ENCODE measurements at places on chromosomes 1 and 21. TPM values are rescaled to one million over a fixed set of nuclear protein-coding genes. Genes with fewer than 3 reads are reported as not detected.

DNA sequence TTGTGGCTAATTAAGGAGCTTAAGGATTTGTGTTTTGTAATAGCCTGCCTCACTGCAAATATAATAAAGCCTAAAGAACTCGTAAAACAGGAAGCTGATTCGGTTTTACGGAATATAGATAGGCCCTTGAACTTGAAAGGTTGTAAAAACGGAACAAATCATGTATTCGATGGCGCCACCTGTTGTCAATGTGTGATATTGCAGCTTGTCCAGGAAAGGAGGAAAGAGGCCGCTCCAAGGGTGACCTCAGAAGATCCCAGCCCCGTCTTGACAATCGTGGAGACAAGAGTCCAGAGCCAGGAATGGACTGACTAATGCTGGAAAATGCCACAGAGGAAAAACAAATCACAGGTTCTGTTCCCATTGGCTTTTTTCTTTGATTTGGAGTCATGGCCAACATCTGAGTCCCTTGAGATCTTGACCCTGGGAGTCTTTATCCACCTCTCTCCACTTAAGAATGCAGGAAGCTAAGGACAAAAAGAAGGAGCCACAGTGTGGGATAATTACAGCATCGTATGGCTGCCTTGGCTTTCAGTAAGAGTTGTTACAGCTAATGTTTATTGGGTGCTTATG lies 7.0 kb upstream of the IGSF21 start:
- H3K27me3 ChIP-seq = no peaks in the 10 kb centered on the region
- H3K4me1 ChIP-seq = no peaks in the 10 kb centered on the region
- H3K27ac ChIP-seq = no peak overlapping the region
- no peak overlapping the region for H3K4me3 ChIP-seq

Gene CLDN8
- total RNA-seq = not detected

- no peaks in the 10 kb centered on the region for H3K27me3 ChIP-seq
- no peaks in the 10 kb centered on the region for H3K36me3 ChIP-seq
- no peak overlapping the region for H3K27ac ChIP-seq
- no peaks in the 10 kb centered on the region for H3K4me1 ChIP-seq
- no peak for DNase-seq
These were observed 50.2 kb upstream of the KIF1B start for GRCh38 chr1:10160173-10160572.

DNA sequence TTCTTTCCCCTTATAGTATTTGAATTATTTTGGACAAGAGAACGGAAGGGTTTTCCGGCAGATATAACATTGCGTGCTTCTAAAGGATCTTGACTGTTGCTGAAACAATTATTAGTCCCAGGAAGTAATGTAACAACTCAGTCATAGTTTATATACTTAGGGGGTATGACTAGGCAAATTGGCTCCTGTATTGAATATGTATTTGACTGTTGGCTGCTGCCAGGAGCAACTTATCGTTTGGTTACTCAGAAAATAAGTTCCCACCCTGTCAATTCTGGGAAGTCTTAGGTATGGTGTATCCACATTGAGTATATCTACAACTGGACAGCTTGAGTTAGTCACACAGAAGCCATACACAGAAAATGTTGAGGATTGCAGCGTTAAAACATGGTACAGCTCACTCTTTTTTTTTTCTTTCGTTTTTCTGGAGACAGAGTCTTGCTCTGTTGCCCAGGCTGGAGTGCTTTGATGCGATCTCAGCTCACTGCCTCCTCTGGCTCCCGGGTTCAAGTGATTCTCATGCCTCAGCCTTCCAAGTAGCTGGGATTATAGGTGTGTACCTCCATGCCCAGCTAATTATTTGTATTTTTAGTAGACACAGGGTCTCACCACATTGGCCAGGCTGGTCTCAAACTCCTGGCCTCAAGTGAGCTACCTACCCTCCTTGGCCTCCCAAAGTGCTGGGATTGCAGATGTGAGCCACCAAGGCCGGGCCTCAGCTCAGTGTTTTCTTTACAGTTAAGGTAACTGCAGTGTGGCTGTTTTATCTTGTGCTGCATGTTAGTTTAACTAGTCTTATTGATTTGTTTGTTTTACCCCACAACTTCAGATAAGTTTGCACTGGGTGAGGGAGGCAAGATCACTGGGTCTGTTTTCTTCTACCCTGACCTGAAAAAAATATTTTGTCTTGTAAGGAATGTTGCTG lies 10.2 kb downstream of the SMAP2 start:
- no peaks in the 10 kb centered on the region for H3K36me3 ChIP-seq
- no peak overlapping the region for H3K4me3 ChIP-seq
- DNase-seq = no peak
- H3K27me3 ChIP-seq = no peaks in the 10 kb centered on the region
- peaks cover 29% of the 10 kb centered on the region for H3K4me1 ChIP-seq
- H3K27ac ChIP-seq = peak overlapping the region; percentile 59

GRCh38 chr1:31505911-31506497 lies 70.3 kb upstream of the TINAGL1 start:
- no peaks in the 10 kb centered on the region for H3K36me3 ChIP-seq
- no peak for DNase-seq
- H3K27ac ChIP-seq = no peak overlapping the region

DNA sequence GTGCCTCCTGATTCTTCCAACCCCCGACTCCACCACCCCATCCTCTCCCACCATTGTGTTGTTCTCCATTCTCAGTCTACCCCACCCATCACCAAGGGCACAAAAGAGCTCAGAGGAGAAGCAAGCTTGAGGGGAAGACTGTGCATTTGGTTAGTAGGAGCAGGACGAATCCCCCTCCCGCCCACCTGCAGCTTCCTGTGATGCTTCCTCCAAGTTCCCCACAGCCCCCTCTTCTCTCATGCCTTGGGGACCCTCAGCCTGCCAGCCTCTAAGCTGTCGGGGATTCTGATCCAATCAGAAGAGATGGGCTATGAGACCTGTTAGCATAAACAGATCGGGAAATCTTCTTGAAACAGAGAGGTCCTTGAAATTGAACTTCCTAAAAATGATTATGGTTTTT lies 22.2 kb upstream of the CAPZB start:
- no peaks in the 10 kb centered on the region for H3K36me3 ChIP-seq
- no peak for DNase-seq
- peak overlapping the region; percentile 45 for H3K27ac ChIP-seq
- peaks cover 10% of the 10 kb centered on the region for H3K4me1 ChIP-seq
- H3K4me3 ChIP-seq = no peak overlapping the region

Gene CNKSR1
- 9.6 TPM for total RNA-seq

DNA sequence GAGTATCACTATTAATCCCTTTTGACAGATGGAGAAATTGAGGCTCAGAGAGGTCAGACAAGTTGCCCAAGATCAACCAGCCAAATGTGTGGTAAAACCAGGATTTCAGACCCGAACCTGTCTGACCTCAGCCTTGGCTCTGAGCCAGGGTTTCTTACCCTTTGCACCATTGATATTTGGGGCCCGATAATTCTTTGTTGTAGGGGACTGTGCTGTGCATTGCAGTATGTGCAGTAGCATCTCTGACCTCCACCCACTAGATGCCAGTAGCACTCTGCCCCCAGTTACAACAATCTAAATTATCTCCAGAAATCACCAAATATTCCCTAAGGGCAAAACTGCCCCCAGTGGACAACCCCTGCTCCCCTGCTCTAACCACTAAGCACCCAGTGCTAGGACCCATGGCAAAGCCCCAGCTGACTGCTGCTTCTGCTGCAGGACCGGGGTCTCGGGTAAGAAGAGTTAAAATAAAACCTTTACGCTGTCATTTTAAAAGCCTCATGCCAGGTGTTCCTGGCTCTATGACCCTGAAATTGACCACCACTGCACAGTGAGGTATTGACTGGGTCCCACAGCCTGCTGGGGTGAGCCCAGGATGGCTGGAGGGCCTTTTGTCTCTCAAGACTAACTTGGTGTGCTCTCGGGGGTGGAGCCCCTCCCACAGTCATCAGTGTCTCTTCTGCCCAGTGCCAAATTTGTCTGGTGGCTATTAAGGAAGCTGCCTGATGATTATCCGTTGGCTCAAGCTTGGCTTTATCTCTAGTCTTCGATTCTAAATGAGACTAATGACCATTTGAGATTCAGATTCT lies 5.6 kb upstream of the MAN1C1 start:
- H3K36me3 ChIP-seq = no peaks in the 10 kb centered on the region
- peaks cover 20% of the 10 kb centered on the region for H3K4me1 ChIP-seq
- no peak overlapping the region for H3K27ac ChIP-seq
- no peak for DNase-seq

GRCh38 chr1:74895411-74895810 lies 162.5 kb downstream of the TYW3 start:
- H3K4me3 ChIP-seq = no peak overlapping the region
- no peaks in the 10 kb centered on the region for H3K36me3 ChIP-seq
- no peak for DNase-seq
- no peaks in the 10 kb centered on the region for H3K27me3 ChIP-seq

DNA sequence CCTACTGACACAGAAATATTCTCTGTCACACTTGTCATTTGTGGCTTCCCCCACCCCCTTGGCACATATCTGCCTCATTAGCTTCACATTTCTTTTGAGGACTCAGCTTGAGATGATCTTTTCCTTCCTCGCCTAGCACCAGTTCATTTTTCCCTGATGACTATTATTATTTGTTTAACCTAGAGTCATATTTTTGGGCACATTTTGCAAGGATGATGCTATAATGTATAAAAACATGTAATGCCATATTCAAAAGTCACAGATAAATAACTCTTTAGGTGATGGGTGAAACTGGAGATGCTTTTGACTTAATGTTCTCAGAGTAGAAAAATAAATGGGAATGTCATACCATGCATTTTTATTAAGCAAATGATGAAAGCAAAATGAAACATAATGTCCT lies 202.7 kb downstream of the BACH1 start:
- no peak overlapping the region for H3K4me3 ChIP-seq
- DNase-seq = no peak

DNA sequence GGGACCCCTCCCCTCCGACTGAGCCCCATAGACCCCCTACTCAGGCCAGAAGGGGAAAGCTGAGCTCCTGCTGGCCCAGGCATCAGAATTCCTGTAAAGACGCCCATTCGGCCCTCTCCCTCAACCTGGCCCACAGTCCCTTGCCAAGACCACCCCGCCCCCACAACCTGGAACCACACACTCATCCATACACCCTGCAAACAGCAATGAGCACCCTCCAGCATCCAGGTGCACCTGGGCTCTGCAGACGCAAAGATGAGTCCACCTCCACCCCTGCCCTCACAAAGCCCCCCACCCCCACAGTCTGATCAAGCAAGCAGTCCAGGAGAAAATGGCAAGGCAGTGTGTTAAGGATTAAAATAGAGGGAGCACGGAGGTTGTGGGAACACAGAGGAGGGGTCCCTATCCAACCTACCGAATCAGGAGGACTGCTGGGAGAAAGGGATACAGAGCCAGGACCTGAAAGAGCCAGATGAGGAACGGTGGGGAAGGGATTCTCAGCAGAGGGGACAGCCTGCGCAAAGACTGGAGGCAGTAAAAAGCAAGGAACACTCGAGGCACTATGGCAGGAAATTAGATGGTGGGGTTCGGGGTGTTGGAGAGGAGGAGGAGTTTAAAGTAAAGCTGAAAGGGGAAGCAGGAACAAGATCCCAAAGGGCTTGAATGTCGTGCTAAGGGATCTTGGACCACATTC lies 67.3 kb upstream of the LAPTM5 start:
- no peak overlapping the region for H3K27ac ChIP-seq
- DNase-seq = no peak
- H3K36me3 ChIP-seq = no peaks in the 10 kb centered on the region
- H3K27me3 ChIP-seq = no peaks in the 10 kb centered on the region
- H3K4me1 ChIP-seq = peaks cover 13% of the 10 kb centered on the region

DNA sequence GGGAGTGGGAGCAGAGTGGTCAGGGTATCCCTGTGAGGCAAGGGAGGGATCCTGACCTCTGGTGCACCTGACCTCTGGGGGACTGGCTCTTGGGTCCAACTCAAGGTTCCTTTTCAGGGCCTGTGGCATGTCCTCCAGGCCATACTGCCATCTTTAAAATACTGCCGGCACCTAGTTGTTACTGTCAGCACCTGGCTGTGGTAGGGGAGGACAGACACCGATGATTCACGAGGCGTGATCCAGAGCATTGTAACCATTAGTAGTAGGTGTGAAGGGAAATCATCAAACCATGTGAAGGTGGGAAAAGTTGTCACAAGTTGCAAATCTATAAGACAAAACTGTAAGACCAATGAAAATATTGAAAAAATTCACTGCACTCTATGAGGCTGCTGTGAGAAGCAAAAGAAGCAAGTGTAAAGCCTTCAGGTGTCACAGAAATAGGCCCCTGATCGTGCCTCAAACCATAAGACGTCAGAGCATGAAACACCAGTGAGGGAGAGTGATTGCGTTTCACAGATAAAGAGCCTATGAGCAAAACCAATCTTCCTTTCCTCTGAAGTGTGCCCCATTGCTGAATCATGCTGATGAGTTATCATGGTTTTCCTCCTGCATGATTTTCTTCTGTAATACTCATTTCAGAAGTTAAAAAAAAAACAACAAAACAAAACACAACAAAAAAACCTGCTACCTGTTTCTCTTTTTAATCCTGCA lies 55.3 kb downstream of the CDC7 start:
- no peak overlapping the region for H3K27ac ChIP-seq
- no peak for DNase-seq
- no peak overlapping the region for H3K4me3 ChIP-seq
- H3K4me1 ChIP-seq = no peaks in the 10 kb centered on the region
